Dermis microvascular lymphatic vessel endothelial cell (primary cell): ENCODE measurements at places on chromosomes 7 and 10.
A peak's percentile ranks its signal among the peaks of the same experiment; 100 is the strongest.

DNA sequence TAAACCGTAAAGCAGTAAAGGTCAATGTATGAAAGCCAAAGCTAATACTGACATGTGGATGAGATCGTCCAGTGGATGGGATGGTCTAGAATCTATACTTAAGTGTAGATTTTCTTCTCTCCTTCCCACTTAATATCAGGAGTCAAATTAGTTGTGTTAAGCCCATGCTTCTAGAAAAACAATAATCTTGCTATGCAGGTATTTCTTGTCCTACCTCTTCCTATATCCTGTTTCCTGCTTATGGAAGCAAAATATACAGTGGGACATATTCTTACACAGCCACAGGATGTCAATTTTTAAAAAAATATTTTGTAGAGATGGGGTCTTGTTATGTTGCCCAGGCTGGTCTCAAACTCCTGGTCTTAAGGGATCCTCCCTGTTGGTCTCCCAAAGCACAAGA lies 27.5 kb downstream of the CPEB3 start:
- DNase-seq: no peak

- DNase-seq: no peak
Measured at GRCh38 chr10:126705131-126705530, 34.6 kb upstream of the C10orf90 start.

DNA sequence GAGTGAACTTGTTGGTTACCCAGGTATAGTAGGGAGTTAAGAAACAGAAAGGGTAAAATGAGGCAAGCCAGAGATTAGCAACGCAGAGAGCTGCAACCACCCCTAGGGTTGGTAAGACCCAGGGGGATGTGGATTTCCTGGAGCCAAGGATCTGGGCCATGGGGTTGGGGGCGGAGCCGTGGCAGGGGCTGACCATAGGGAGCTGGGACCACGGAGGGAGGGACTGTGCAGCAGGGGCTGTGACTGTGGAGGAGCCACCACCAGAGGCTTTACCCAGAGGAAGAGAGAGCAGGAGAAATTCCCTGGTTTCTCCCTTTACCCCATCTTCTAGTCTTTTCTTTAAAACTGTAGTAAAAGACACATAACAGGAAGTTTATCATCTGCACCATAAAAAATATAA lies 58.6 kb upstream of the BAIAP2L1 start:
- no peak for DNase-seq

- no peak for DNase-seq
Measured at GRCh38 chr10:4652111-4653010, 173.6 kb upstream of the AKR1E2 start.

- DNase-seq: peak; percentile 52
Measured at GRCh38 chr7:127821146-127821545, 169.2 kb downstream of the SND1 start.
